NCI-H510A (cell line): ENCODE measurements at places on chromosomes 5 and 9.

GRCh38 chr9:89453452-89453851, 44.5 kb downstream of the SEMA4D start:
- no peak for DNase-seq

GRCh38 chr5:131265311-131265803, 1.5 kb downstream of the CDC42SE2 start:
- no peak for DNase-seq

GRCh38 chr5:80990527-80990926, 30.4 kb downstream of the RASGRF2 start:
- no peak for DNase-seq

GRCh38 chr5:81420039-81420667, 26.2 kb upstream of the ACOT12 start:
- DNase-seq: no peak

GRCh38 chr5:103414604-103415003, 148.0 kb downstream of the NUDT12 start:
- DNase-seq: no peak

GRCh38 chr5:131419877-131420276, 156.0 kb downstream of the CDC42SE2 start:
- no peak for DNase-seq

DNA sequence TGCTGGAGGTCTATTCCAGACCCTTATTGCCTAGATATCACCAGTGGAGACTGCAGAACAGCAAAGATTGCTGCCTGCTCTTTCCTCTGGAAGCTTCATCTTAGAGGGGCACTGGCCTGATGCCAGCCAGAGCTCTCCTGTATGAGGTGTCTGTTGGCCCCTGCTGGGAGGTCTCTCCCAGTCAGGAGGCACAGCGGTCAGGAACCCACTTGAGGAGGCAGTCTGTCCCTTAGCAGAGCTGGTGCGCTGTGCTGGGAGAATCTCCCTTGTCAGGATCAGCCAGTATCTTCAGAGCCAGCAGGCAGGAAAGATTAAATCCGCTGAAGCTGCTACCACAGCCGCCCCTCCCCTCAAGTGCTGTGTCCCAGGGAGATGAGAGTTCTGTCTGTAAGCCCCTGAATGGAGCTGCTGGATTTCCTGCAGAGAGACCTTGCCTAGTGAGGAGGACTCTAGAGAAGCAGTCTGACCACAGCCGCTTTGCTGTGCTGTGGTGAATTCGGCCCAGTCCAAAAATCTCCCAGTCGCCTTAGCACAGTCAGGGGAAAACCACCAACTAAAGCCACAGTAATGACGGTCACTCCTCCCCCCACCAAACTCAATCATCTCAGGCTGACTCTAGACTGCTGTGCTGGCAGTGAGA, 124.1 kb downstream of the JAKMIP2 start:
- no peak for DNase-seq

DNA sequence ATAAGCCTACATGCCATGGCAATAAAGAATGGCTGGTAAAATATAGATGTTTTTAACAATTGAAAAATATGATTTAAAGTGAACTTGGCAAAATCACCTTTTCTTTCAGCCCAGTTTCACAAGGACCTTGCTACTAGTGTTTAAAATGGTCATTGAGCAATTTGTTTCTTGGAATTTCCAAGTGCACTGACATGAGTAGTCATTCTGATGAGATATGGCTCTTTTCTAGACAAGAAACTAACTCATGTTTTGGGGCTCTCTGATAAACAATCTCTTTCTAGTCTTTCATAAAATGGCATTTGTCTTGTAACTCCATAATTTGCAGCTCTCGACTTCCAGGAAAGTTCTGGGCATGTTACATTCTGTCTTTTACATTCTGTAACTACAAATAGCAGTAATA, 176.8 kb downstream of the NR2F1-AS1 start:
- no peak for DNase-seq

DNA sequence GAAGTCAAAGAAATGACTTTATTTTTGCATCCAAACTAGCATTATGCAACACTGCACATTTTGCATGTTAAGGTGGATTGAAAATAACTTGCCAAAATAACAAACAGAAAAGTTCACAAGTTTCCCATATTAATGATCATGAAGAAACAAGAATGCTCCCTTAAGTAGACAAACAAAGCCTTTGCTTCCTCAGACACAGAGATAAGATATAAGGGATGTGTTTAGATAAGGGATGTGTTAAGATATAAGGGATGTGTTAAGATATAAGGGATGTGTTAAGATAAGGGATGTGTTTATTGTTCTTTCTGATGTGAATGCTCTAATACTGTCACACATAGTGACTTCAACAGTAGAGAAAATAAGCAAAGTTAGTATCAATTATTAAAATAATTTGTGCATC, 174.8 kb downstream of the GABRG2 start:
- no peak for DNase-seq

DNA sequence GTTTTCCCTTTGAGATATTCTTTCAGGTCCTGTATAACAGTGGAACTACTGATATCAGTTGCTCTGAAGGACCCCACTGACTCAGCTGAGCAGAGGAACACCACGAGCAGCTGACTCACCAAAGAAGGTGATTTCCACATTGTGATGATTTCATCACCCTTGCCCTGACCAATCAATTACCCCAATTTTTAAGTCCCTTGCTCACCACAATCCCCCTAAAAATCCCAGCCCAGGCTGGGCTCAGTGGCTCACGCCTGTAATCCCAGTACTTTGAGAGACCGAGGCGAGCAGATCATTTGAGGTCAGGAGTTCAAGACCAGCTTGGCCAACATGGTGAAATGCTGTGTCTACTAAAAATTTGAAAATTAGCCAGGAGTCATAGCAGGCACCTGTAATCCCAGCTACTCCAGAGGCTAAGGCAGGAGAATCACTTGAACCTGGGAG, 125.3 kb upstream of the ABCA1 start:
- DNase-seq: no peak

DNA sequence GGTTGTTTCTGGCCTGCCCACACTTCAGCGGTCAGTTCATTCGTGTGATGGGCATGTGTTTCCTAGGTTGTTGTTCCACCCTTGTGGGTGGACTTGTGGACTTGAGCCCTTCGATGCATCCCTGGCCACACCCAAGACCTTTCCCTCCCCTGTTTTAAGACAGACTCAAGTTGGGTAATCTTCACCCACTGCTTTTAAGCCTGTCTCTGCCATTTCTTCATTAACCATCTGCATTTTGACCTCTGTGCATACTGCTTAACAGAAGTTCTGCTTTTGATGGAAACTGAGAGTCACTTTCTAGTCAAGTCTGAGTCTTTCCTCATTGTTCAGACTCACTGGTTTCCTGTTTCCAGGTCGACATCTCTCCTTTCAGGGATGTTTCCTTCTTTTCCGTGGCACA, 233.7 kb downstream of the ARHGEF28 start:
- no peak for DNase-seq

- DNase-seq: no peak
These were observed 18.3 kb upstream of the NEK6 start for GRCh38 chr9:124239249-124240073.

DNA sequence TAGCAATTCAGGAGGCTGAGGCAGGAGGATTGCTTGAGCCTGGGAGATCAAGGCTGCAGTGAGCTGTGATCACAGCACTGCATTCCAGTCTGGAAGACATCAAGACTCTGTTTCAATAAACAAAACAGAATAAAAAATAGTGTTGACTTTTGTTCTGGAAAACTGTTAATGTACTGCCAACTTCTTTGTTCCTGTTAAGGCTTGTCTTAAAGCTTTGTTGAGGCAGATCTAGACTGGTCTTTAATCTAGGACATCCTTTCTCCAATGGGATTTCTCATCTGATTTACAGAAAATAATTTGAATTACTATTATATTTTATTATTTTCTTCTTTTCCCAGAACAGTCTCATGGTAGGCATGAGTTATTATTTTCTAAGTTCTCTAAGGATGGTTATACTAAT, 26.0 kb downstream of the BDP1 start:
- no peak for DNase-seq

DNA sequence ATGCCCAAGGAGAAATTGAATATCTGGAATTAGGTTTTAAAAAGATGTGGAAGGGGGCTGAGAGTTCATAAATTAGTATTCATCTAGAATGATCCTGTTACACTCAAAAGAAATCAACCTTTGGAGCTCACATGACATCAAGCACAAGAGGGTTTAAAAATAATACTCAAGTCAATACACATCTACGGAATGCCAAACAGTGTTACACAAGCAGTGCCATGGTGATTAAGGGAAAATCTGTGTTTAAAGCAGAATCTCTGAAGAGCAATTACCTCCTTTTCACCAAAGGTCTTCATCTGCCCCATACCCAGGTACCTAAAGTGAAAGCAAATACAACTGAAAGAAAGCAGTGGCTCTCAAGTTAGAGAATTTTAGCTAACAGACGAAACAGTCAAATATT, 261.6 kb downstream of the NFIB start:
- no peak for DNase-seq
